ENCODE measurements at places on chromosomes 16 and 17.
A peak's percentile ranks its signal among the peaks of the same experiment; 100 is the strongest.

DNA sequence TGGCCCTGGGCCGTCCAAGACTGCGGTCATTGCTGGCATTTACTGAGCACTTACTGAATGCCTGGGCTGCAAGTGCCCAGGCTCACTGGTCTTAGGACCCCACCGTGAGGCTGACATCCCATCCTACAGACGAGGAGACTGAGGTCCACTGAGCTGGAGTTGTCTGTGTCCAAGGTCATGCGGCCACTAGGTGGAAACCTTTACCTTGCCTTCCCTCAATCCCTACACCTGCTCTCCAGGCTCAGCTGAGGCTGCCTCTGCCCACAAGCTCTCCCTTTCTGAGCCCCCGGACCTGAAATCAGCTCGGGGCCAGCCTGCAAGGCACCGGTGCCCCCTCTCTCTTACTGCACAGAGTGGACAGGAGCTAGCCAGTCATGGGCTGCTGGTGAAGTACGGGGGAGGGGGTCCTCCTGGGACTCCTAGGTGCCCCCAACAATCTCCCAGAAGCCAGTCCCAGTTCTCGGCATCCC is 1.5 kb downstream of the CASKIN1 start:
- DNase-seq: peak; percentile 75

DNA sequence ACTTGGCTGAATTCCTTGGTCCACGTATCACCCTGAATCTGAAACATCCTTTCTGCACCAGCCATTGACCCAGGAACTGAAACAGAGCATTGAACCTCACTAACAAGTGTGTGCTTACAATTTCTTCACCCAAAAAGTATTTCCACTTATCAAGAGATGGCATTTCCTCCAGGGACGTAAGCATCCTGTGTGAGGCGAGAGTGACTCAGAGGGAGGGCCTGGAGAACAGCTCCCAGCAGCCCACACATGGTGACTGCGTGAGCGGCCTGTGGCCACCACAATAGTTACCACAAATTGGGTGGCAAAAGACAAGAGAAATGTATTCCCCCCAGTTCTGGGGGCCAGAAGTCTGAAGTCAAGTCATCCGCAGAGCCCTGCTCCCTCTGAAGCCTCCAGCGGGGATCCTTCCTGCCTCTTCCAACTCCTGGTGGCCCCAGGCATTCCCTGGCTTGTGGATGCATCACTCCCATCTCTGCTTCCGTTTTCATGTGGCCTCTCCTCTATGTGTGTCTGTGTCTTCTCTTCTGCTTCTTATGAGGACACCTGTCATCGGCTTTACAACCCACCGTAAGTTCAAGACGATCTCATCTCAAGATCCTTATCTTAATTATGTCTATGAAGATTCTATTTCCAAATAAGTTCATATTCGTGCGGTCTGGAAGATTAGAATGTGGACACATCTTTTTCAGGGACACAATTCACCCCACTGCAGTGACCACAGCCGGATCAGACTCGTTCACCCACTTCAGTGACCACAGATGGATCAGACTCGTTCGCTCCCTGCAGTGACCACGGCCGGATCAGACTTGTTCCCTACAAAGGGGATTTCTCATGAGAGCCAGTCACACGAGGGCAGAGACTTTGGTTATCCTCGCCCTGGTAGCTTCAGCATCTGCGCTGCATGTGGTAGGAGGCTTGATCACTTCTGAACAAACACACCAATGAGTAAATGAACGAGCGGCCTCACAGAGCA is 122.6 kb upstream of the FOXF1 start:
- DNase-seq: no peak

GRCh38 chr16:75854152-75854551 is 127.9 kb upstream of the CPHXL start:
- DNase-seq: no peak

GRCh38 chr17:17042851-17043460 is 699 bp downstream of the MPRIP start:
- DNase-seq: no peak

- DNase-seq: no peak
These were observed 1.3 kb downstream of the HGS start for GRCh38 chr17:81685108-81685507.

- DNase-seq: no peak
These were observed 258.6 kb downstream of the CBLN1 start for GRCh38 chr16:49023050-49023449.

DNA sequence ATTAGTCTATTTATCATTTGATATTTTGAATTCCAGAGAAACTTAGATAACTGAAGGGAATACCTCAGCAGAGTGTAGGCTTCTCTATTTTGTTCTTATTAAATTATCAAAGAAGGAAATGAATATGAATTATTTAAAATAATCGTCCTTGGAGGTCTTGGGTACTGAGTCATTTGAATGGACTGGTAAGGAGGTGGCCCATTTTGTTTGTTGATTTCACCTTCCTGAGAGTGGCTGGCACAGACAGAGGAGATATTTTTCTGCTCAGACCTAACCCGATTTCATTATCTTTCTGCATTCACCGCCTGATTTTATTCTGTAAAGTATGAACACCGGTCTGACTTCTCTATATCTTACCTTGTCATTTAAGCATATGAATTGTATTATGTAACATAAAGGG is 88.0 kb downstream of the USP22 start:
- no peak for DNase-seq

DNA sequence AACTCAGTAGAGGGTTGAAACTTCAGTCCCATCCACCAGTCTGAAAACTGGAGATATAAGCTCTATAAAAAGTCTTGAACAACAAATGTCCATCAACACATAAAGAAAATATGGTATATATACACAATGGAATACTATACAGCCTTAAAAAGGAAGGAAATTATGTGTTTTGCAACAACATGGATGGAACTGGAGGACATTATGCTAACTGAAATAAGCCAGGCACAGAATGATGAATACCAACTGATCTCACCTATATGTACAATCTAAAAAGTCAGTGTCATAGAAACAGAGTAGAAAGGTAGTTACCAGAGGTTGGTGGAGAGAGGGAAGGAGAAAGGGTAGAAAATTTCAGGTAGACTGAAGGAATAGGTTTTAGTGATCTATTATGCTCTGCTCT is 438.1 kb downstream of the CA10 start:
- DNase-seq: no peak

DNA sequence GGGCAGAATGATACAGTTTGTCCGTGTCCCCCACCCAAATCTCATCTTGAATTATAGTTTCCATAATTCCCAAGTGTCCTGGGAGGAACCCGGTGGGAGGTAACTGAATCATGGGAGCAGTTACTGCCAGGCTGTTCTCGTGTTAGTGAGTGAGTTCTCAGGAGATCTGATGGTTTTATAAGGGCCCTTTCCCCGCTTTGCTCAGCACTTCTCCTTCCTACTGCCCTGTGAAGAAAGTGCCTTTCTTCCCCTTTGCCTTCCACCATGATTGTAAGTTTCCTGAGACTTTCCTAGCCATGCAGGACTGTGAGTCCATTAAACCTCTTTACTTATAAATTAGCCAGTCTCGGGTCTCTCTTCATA is 28.9 kb upstream of the SEC14L1 start:
- DNase-seq: no peak

GRCh38 chr16:88316151-88316550 is 66.6 kb upstream of the ZNF469 start:
- DNase-seq: no peak

DNA sequence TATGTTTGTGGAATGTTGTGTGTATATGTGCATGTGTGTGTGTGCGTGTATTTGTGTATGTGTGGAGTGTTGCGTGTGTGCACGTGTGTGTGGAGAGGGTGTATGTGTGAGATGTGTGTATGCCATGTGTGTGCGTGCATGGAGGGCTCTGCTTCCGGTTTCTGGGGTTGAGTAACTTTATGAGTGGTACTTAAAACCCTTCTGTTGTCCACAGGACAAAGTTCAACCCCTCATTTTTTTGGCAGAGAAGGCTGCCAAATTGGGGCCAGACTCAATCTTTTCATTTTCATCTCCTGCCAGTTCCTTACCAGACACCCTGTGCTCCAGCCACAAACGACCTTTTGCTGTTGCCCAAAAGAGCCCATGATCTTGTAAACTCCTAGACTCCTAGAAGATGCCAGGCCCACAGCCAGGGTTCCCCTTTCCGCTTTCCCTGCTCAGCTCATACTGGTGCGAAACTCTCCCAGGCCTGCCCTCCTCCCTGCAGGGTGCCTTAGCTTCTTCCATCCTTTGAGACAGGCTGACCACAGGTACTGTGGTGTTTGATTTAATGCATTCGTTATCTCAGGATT is 100.2 kb downstream of the CMIP start:
- DNase-seq: no peak

- no peak for DNase-seq
These were observed 54.3 kb downstream of the WSB1 start for GRCh38 chr17:27348196-27348595.

DNA sequence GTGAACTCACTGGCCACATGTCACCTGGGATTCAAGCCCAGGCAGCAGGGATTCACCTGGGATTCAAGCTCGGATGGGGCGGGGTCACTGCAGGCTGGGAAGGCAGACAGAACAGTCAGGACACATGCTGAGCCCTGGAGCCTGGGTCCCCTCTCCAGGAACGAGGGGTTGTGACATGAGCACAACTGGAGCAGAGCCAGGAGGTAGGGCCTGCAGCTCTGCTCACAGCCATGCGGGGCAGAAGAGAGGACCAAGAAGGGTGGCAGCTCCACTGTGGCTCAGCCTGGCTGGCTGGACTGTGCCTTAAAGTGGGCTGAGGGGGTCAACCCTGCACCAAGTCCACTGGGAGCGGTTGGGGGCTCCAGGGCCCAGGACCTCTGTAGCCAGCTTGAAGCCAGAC is 150.1 kb downstream of the RAB11FIP4 start:
- DNase-seq: no peak

DNA sequence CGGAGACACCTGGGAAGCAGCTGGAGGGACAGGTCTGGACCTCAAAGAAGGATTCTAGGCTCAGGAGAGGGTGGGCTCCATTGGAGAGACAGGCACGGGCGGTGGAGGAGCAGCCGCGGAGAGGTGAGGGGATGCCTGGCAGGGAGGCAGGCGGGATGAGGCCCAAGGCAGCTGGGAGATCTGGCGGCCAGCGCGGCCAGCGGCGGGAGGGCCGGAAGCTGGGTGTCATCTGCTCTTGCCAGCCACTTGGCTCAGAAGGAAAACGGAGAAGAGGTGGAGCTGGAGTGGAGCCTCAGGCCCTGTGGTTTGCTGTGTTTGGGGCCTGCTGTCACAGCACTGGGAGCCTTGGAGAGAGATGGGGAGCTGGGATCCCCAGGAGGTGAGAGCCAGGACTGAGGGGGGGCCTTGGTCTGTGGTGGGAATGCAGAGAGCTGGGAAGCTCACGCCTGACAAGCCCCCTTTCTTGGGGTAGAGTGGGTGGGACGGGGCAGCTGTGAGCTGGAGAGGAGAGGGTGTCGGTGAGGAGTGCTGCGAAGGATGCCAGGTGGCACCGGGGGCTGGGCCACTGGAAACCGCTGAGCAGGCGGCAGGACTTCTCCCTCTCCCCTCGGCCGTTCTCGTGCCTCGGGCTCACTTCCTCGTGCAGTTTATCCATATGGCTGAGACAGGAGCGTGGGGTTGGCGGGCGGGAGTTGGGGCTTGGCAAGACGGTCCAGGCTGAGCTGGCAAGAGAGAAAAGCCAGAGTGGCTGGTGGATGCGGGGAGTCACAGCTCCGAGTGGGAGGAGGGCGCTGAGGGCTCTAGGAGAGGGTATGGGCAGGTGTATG is 8.0 kb downstream of the TBC1D24 start:
- DNase-seq: no peak

DNA sequence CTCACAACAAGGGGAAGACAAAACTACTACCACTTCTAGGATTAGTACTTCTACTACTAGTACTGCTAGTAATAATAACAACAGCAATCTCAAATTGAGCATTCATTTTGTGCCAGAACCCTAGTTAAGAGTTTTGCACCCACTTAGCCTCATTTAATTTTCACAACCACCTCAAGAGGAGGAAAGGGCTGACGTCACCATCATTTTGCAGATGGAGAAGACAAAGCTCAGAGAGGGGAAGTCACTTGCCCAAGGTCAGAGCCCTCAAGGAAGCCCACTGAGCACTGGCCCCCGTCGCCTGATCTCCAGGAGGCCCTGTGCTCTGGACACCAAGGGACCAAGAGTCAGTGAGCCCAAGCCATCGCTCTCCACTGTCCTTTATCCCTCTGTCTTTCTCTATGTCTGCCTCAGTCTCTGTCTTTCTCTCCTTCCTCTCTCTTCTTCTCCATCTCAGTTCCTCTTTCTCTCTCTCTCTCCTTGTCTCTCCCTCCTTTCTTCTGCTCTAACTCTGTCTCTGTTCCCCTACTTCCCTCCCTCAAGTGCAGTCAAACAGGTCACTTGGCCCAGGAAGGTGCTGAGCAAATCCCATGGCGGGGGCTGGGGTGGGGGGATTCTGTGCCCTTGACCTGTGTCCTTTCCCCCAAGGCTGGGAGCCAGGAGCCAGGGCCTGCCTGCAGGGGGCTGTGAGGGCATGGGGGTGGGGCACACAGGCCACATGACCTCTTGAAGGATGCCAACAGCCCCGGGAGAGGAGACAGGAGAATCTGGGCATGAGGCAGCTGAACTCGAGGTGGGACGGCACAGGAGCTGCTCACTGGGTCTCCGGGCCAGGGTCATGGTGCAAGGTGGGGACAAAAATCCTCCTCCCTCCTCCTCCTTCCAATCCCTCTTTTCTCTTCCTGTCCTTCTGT is 11.2 kb upstream of the NGFR start:
- DNase-seq: no peak

GRCh38 chr17:75908201-75908600 is 3.5 kb upstream of the MRPL38 start:
- DNase-seq: no peak

GRCh38 chr16:69048328-69049120 is 56.9 kb upstream of the HAS3 start:
- no peak for DNase-seq

DNA sequence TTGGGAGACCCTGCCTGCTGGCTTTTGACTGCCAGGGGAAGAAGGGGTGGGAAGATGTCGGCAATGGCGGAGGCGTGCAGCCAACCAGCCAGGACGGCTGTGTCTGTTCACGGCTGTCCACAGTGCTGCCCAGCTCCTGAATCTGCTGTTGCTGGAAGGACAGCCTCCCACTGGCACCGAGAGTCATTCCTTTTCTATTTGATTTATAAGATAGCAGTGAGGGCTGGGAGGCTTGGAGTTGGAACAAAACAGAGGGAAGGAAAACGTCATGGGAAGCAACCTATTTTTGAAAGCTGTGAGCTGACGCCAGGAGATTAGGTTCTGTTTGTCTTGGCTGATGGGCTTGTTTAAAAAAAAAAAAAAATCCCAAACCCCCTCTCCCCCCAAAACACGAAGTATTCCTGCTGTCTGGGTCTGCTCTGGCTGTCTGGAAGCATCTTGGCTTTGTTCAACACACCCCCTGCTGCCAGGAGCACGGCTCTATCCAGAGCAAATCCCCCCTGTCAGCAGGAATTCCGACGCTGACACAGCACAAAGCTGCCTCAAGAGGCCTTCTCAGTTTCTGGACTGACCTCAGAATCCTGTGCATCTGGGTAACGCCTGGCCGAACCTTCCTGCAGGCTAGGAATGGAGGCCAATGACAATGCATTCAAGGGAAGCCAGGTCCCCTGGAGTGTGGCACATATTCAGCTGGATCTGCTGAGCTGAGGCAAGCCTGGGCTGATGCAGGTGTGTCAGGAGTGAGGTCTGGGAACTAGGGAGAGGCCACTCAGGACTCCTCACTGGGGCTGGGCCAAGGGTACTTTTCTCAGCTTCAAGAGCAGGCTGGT is 41.0 kb upstream of the SREBF1 start:
- no peak for DNase-seq
